ENCODE measurements at places on chromosomes 1 and 21.

DNA sequence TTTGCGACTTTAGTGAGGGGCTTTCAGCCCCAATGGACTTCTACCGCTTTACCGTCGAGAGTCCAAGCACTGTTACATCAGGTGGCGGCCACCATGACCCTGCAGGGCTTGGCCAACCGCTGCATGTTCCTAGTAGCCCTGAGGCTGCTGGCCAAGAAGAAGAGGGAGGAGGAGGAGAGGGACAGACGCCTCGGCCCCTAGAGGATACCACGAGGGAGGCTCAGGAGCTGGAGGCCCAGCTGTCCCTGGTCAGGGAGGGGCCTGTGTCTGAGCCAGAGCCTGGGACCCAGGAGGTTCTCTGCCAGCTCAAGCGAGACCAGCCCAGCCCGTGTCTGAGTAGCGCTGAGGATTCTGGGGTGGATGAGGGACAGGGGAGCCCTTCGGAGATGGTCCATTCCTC lies 8.6 kb upstream of the SLC25A34 start:
- DNase-seq = no peak

GRCh38 chr1:242017580-242018233 lies 18.8 kb upstream of the MAP1LC3C start:
- no peak for DNase-seq

DNA sequence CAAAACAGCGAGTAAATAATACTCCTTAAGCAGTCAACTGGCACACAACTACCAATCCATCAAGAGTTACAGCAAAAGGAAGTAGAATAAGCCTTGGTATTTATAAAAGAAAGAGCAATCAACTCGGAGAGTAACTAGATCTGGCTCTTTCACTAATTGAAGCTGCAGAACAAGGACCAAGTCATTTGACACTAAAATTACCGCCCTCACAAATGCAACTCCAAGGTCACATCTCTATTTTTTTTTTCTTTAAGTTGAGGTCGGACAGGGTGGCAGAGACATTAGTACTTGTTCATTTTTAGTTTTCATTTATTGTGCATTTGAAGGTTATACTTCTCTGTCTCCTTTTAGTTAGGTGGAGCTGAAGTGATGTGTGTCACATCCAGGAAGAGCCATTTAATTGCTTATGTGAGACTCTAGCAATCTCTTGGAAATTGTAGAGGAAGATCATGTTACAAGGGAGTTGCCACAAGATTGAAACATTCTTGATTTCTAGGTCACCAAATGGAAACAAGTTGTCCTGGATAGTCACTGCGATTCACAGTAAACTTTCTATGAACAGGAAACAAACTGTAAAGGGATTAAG lies 138.1 kb upstream of the ADAMTS5 start:
- no peak for DNase-seq

DNA sequence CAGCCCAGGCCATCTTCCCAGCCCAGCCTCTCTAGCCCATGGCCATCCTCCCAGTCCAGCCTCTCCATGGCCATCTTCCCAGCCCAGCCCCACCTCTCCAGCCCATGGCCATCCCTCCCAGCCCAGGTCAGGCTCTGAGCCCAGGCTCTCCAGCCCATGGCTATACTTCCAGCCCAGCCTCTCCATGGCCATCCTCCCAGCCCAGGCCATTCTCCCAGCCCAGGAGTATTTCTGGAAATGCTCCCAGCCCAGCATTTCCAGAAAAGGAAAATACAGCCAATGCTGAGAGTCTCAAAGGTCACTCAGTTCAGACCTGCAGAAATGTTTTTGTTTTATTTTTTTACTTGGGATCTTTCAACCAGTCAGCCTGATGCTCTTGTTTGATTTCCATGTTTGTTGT lies 70.0 kb upstream of the ZNF281 start:
- no peak for DNase-seq

DNA sequence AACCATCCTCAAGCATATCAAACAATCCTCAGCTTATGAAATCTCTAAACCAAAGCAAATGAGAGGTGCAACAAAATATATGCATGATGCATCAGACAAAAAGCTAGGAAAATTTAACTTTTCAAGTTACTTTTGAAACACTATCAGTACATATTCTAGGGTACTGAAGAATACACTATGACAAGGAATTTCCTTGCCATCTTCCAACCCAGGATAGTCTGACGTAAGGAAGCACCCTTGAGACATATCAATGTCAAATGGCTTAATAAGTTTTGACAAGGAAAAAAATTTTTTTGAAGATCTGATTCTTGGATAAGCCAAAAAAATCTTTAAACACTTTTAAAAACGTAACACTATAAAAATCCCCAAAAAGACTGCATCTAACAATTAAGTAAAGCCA lies 64.9 kb downstream of the KIFAP3 start:
- DNase-seq = no peak

GRCh38 chr1:198669023-198669698 lies 30.3 kb downstream of the PTPRC start:
- no peak for DNase-seq

DNA sequence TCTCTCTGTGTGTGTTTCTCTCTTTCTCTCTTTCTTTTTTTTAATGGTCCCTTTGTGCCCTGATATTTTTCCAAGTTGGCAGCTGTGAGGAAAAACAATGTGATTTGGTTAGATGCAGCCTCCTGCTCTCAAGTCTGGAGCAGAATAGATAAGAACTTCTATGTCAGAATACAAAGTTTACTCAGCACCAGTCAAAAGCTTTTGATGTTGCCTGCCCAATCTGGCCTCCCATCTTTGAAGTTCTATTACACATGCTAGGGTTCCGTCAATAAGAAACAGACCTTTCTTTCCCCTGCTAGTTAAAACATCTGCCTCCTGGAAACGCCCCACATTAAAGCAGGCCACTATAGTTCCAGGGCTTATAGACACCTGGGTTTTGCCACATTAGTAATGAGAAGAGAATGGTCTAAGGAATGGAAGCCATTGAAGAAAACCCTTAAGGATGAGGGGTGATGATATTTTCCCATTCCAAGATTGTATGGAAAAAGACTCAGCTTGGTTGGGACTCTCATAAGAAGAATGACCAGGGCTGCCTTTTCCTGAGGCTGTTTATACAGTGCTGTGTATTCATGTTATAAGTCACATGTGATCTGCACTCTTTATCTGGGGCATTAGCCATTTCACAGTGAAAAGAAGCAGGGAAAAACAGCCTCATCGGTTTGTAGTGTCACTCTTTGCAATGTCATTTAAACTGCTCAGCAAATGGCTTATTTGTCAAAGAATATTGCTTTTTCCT lies 414.7 kb upstream of the PROX1 start:
- DNase-seq = no peak

- DNase-seq = no peak
These were observed 184.6 kb upstream of the NRIP1 start for GRCh38 chr21:15249285-15249993.

- peak; percentile 62 for DNase-seq
These were observed 5.2 kb downstream of the RCSD1 start for GRCh38 chr1:167635156-167635648.

- DNase-seq = no peak
These were observed 58.8 kb downstream of the NAV1 start for GRCh38 chr1:201597551-201598230.

- no peak for DNase-seq
These were observed 277.3 kb upstream of the FMN2 start for GRCh38 chr1:239814306-239814881.

GRCh38 chr1:234217316-234217840 lies 155.9 kb upstream of the COA6 start:
- DNase-seq = no peak

- no peak for DNase-seq
These were observed 30.8 kb downstream of the DUSP10 start for GRCh38 chr1:221711063-221711577.

GRCh38 chr1:185840880-185841279 lies 106.7 kb downstream of the HMCN1 start:
- no peak for DNase-seq

DNA sequence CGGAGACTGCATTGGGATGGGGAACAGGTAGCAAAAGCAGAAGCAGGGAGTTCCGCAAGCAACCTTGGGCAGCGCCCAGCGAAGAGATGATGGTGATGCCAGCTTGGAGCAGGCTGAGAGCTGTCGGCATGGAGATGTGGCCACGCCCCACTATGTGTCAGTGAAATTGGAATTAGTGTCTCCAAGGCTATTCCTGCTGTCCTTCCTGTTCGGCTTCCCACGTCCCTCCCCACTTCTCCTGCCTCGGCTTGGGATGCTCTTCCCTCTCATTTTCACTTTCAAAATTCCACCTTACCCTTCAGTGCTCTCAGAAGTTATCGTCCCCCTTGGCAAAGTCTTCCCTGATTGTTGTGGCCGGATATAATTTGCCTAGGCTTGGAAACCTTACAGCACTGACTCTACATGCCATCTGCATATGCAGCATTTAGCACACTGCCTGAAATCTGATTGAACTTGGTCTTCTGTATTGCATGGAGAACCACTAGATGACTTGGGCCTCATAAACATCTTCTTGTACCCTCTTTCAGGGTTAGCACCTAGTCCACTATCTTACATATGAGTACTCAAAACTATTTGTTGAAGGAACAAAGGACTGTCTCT lies 270.7 kb upstream of the RUNX1 start:
- DNase-seq = no peak

- DNase-seq = no peak
These were observed 7.0 kb downstream of the TMPRSS2 start for GRCh38 chr21:41500931-41501381.

- DNase-seq = no peak
These were observed 39.5 kb upstream of the SGIP1 start for GRCh38 chr1:66494482-66494881.

- no peak for DNase-seq
These were observed 24.9 kb upstream of the ENO1 start for GRCh38 chr1:8903410-8903809.

DNA sequence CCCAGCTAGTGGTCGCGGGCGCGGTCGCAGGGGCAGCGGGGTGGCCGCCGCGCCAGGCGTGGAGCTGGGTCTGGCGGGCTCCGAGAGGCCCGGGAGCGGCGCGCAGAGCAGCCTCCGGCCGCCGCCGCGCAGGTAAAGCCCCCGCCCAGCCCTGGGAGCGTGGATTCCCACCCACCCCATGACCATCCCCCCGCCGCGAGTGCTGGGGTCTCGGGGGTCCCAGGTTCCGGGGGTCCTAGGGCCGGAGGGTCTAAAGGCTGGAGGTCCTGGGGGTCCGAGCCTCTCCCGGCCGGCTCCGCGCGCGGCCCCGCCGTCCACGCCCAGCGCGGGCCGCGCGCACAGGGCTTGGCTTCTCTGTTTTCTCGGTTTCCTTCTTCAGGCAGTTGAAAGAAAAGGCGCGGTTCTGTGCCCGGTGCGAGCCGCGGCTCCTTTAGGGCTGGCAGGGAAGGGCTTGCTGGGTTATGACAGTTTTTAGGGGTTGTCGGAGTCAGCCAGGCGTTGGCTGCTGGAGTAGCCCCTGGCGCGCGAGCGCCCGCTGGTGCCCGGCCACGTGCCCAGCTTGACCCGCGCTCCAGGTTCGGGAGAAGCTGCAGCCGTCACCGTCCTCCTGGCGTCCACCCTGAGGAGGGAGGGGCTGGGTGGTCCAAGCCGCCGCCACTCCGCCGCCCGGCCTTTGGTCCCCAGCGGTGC lies 359 bp downstream of the LRRC3 start:
- DNase-seq = peak; percentile 78

DNA sequence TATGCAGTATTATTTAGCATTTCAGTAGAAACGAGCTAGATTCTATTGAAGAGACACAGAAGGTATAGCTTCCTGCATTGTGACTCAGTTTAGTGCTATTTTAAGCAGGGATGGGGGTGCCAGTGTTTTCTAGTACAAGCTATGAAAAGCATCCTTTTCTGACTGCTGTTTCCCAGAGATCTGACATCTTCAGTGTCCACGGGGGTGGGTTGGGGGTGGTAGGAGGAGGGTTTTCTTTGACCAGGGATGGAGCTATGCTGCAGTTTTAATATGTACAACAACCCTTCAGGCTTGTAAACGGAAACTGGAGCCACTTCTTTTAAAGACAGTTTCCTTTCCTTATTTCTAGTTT lies 2.7 kb upstream of the NEGR1 start:
- no peak for DNase-seq

- peak; percentile 25 for DNase-seq
These were observed 433.4 kb upstream of the CAMK1G start for GRCh38 chr1:209150114-209150513.

- no peak for DNase-seq
These were observed 90.2 kb upstream of the SGIP1 start for GRCh38 chr1:66443793-66444192.

- no peak for DNase-seq
These were observed 1423.9 kb upstream of the PRMT6 start for GRCh38 chr1:105632342-105633196.

DNA sequence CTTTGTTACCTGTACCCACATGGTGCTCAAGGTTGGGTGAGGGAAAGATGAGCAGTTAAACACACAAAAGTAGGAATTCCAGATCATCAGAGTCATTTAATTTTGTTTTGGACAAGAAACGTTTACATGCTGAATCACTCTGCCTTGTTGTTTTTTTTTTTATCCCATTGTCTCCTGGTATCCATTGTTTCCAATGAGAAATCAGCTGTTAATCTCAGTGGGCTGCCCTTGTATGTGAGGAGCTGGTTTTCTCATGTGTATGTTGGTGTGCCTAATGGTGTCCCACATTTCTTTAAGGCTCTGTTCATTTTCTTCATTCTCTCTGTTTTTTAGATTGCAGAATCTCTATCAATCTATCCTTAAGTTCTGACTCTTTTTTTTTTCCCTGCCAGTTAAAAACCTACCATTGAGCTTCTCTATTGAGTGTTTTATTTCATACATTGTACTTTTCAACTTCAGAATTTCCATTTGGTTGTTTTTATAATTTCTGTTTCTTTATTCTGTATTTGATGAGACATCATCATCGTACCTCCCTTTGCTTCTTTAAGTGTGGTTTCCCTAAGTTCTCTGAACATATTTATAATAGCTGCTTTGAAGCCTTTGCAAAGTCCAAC lies 8.8 kb upstream of the OBSCN start:
- DNase-seq = no peak

GRCh38 chr1:94828251-94828650 lies 8.1 kb downstream of the SLC44A3 start:
- no peak for DNase-seq

GRCh38 chr1:203464226-203464625 lies 11.4 kb upstream of the PRELP start:
- no peak for DNase-seq

DNA sequence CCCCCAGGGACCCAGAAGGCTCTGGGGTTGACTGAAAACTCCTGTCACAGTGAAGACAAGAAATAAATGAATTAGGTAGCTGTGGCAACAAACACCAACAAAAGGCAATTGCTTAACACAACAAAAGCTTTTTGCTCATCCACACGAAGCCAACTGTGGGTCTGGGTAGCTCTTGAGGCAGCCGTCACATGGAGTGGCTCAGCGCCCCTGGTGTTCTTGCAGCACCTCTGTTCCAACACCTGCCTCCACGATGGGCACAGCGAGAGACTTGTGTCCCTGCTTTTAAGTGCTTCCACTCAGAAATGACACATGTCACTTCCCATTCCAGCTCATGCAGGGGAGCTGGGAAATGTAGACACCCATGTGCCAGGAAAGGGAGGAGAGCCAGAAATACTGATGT lies 364.5 kb upstream of the DUSP10 start:
- peak; percentile 23 for DNase-seq

DNA sequence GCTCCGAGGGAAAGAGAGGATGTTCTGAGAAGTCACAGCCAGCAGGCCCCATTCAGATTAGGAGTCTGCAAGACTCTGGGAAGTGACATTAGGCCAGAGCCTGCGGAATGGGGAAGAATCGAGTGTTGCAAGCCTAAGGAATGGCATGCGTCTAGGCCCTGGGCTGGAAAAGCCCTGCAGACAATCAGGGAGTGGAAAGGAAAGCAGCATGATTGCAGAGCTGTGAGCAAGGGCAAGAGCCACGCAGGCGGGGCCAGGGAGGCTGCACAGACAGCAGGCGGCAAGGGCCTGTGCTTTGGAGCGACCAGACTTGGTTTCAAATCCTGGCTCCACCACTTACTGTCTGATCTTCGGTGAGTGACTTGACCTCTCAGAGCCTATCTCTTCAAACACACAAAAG lies 118.2 kb downstream of the RRAGC start:
- no peak for DNase-seq
